ENCODE measurements at places on chromosomes 16 and 17. TPM values are rescaled to one million over a fixed set of nuclear protein-coding genes. Genes with fewer than 3 reads are reported as not detected.
A peak's percentile ranks its signal among the peaks of the same experiment; 100 is the strongest.

DNA sequence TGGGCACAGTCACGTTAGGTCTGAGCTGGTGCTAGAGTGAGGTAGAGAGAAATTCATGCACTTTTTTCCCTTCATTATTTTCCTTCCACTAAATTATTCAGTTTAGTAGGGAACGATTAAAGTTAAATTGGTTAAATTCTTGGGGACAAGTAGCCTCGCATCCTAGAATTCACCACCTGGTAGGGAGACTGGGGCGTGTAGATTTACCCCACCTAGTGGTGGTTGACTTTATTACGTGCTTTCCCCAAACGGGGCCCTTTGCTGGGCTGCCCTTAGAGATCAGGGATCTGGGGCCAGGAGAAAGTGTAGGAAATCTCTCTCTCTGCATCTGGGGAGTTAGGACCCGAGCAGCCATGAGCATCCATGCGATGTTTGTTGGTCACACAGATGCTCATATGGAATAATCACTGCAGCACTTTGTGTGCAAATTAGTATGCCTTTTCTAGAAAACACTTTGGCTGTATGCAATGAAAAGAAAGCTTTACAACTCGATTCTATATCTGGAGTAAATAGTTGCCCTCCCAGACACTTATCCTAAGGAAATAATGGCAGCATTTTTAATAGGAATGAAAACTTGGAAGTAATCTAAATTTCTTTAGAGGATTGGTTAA is 107.0 kb downstream of the PLCG2 start:
- no peak for DNase-seq
- H3K27ac ChIP-seq: no peak overlapping the region
- no peaks in the 10 kb centered on the region for H3K36me3 ChIP-seq
- H3K4me3 ChIP-seq: no peak overlapping the region
- H3K4me1 ChIP-seq: no peaks in the 10 kb centered on the region
- no peaks in the 10 kb centered on the region for H3K27me3 ChIP-seq

The SCNN1G gene
- not detected for total RNA-seq

The CNGB1 gene
- total RNA-seq: not detected

GRCh38 chr16:26087091-26087490 is 395.3 kb downstream of the HS3ST4 start:
- no peaks in the 10 kb centered on the region for H3K36me3 ChIP-seq
- no peak overlapping the region for H3K4me3 ChIP-seq
- H3K4me1 ChIP-seq: no peaks in the 10 kb centered on the region
- H3K27me3 ChIP-seq: no peaks in the 10 kb centered on the region
- DNase-seq: no peak

DNA sequence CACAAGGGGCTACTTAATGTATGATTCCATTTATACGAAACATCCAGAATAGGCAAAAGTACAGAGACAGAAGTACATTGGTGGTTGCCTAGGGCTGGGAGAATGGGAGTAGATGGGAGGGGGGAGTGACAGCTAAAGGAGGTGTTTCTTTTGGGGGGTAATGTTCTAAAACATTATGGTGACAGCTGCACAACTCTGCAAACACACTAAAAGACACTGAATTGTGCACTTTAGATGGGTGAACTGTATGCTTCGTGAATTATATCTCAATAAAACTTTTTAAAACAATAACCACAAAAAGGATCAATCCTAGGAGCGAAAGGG is 661 bp downstream of the LYRM9 start:
- H3K27ac ChIP-seq: peak overlapping the region; percentile 93
- H3K4me3 ChIP-seq: peak overlapping the region; percentile 52
- no peak for DNase-seq
- no peaks in the 10 kb centered on the region for H3K27me3 ChIP-seq
- H3K36me3 ChIP-seq: no peaks in the 10 kb centered on the region
- H3K4me1 ChIP-seq: no peaks in the 10 kb centered on the region

- H3K27ac ChIP-seq: peak overlapping the region; percentile 80
- no peaks in the 10 kb centered on the region for H3K36me3 ChIP-seq
- no peak overlapping the region for H3K4me3 ChIP-seq
- no peaks in the 10 kb centered on the region for H3K27me3 ChIP-seq
- peak; percentile 16 for DNase-seq
Measured at GRCh38 chr17:50943575-50943933, 77.4 kb upstream of the TOB1 start.

DNA sequence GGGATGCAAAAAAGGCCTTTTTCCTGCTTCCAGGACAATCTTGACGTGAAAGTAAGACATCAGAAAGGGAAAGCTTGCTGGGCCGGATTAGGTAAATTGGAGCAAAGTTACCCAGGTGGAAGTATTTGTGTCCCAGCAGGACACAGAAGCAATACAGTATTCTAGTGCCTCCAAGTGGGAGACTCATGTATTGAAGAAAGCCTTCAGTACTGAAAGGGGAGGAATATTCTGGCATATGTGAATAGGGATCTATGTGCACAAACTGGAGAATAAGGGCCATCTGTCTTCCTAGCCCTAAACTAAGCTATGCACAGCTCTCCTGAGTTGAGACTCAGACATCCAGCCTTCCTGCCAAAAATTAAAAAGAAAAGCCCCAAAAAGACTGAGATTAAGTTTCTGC is 327.3 kb upstream of the CDH8 start:
- no peaks in the 10 kb centered on the region for H3K36me3 ChIP-seq
- H3K27me3 ChIP-seq: no peaks in the 10 kb centered on the region
- H3K4me3 ChIP-seq: no peak overlapping the region

The ABCA6 gene
- 13.5 TPM for total RNA-seq

Data from uterus (tissue), 4 donors.